ENCODE measurements at places on chromosomes 3 and 15.

- no peak for DNase-seq
Measured at GRCh38 chr3:172029425-172030098, 9.8 kb upstream of the FNDC3B start.

- DNase-seq, result no peak
Measured at GRCh38 chr15:57321485-57321884, 54.8 kb upstream of the CGNL1 start.

DNA sequence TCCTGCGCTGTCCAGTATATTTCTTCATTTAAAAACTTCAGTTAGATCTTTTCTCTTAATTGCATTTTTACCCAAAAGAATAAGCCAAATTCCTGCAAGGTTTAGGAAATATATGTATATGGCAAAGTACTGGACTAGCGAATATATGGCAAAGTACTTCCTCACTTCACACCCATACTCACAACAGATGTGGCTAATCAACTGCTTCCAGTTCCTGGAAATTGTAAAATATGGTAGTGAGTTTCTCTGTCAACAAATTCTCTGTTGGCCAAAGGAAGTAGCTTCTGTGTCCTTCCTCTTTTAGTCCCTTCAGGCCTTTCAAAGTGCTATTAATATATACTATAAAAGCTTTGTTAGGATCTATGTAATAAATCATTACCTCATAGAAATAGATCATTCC lies 22.0 kb downstream of the GPR15 start:
- DNase-seq, result no peak

DNA sequence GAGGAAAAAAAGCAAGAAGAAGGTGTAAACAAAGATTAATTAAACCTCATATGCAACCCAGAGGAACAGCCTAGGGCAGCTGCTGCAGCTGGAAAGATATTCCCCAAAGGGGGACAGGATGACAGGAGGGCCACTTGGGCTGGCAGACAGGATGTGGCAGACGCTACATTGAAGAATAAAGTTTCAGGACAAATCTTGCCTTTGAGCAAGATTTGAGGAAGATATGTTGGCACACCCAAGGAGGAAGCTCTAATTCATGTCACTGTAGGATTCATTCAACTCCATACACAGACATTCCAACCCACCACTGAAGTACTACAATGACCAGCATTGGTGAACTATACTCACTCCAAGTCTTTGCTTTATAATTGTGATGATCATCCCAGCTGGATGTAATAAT lies 504.0 kb downstream of the SHQ1 start:
- no peak for DNase-seq

GRCh38 chr15:65583701-65584100 lies 27.2 kb downstream of the INTS14 start:
- DNase-seq, result peak; percentile 11
